CD4-positive, alpha-beta T cell treated with Interferon alpha-2 for 1 hour (primary cell): ENCODE measurements at places on chromosomes 4 and X.
A peak's percentile ranks its signal among the peaks of the same experiment; 100 is the strongest.

DNA sequence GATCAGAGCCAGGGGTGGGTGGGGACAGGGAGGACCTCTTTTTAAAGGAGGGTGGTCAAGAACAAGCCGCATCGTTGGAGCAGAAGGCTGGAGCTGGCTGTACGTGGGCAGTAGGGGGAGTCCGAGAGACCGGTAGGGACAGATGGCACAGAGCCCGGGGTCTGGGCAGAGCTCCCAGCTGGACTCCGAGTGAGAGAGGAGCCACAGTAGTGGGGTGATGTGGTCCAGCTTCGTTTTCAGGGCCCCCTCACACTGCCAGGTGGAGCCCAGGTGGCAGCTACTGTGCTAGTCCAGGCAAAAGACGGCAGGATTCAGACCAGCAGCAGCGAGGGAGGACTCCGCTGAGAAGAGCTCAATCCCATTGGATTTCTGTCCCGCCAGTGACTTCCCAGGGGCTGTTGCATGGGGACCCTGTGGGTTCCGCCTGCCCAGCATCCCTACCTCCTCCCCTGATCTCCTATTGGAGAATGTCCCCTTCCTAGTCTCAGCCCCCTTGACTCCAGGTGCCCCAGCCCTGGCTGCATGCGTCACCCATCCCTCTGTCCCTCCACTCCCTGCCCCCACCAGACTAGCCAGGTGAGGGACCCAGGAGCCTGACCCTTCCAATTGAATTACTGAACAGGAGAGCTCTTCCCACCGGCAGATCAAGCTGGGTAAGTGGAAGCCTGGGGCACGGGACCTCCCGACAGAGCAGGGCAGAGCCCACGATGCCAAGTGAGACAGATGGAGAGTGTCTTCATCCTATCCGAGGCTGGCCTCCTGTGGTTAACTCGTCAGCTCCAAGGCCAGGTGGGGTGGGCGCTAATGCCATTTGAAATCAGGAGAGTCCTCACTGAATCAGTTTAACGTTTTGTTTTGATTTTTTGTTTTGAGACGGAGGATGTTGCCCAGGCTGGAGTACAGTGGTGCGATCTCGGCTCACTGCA lies 2.9 kb downstream of the ARHGAP4 start:
- DNase-seq: no peak

GRCh38 chr4:37667197-37668100 lies 18.7 kb downstream of the RELL1 start:
- no peak for DNase-seq

DNA sequence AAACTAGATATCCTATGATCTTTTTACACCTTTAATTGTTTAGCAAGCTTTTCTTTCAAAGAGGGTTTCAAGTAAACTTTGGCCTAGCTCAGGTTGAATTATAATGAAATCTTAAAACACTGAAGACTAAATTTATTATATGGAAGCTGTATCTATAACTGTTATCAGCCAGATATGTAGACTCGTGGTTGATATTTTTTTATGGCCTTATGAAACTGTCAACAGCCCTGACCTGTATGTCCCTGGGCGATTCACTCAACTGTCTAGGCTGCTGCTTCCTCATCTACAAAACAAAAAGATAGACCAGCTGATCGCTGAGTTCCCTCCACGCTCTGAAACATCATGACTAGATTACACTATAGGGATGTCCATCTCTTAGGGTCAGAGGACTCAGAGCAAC lies 21.2 kb upstream of the PDK3 start:
- no peak for DNase-seq

GRCh38 chr4:175658661-175659060 lies 153.4 kb downstream of the GPM6A start:
- no peak for DNase-seq

GRCh38 chr4:26086621-26087441 lies 172.8 kb downstream of the SMIM20 start:
- no peak for DNase-seq

- DNase-seq: no peak
These were observed 898.3 kb downstream of the CCSER1 start for GRCh38 chr4:91025241-91026148.

DNA sequence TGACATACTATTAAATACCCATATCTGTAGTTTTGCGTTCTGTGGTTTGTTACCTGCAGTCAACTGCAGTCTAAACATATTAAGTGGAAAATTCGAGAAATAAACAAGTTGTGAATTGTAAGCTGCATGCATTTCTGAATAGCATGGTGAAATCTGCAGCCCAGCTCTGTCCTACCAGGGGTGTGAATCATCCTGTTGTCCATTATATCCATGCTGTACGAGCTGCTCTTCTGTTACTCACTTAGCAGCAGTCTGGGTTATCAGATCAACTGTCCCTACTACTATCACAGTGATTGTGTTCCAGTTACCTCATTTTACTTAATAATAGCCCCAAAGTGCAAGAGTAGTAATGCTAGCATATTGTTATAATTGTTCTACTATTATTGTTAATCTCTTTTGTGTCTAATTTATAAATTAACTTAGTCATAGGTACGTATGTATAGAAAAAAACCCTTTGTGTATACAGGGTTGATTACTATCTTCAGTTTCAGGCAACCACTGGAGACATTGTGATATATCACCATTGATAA lies 173.7 kb upstream of the FAT4 start:
- DNase-seq: no peak

DNA sequence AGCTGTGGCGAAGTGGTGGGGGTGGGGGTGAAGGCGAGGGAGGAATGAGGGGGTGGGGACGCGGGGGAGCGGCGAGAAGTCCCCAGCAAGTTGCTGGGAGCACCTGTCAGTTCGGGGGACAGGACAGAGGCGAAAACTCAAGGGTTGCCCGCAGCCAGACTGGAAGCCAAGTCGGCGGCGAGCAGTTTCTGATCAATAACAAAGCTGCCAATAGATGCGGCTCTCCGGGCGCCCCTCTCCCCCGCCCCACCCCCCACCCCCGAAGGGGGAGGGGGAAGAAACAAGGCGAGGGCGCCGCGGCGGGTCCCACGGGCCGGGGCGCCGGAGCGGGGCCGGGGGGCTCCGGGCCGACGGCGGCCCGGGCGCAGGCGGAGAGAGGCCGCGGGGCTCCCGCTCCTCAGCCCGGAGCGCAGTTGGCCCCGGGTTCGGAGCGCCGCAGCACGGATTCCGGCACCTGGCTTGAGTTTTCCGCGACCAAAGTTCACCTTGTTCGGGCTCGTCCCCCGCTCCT lies 379 bp downstream of the PDGFC start:
- DNase-seq: no peak

- no peak for DNase-seq
These were observed 36.4 kb upstream of the MAMLD1 start for GRCh38 chrX:150326541-150327247.

- DNase-seq: no peak
These were observed 49.1 kb downstream of the STAG2 start for GRCh38 chrX:124010566-124010965.

DNA sequence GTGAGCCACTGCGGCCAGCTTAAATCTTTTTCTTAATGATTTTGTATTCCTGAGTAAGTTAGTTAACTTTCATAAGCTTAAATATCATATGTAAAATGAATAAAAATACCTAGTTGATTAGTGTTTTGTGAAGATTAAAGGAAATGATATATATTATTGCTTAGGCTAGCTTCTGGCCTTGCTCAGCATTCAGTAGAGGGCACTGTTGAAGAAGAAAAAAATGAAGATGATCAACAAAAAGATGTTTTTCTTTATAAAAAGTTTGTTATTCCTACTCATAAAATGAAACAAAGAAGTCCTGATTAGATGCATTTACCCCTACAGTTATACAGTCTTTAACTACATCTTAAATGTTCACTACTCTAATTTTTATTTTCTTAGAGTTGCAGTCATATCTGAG lies 797.7 kb downstream of the RAPGEF2 start:
- no peak for DNase-seq

GRCh38 chrX:102934624-102935023 lies 2.4 kb upstream of the RAB40AL start:
- DNase-seq: no peak

GRCh38 chr4:77147079-77147782 lies 9.8 kb upstream of the CCNG2 start:
- DNase-seq: no peak

GRCh38 chrX:20224814-20225487 lies 41.8 kb downstream of the RPS6KA3 start:
- no peak for DNase-seq

GRCh38 chrX:43728966-43729365 lies 72.9 kb downstream of the MAOA start:
- DNase-seq: no peak

DNA sequence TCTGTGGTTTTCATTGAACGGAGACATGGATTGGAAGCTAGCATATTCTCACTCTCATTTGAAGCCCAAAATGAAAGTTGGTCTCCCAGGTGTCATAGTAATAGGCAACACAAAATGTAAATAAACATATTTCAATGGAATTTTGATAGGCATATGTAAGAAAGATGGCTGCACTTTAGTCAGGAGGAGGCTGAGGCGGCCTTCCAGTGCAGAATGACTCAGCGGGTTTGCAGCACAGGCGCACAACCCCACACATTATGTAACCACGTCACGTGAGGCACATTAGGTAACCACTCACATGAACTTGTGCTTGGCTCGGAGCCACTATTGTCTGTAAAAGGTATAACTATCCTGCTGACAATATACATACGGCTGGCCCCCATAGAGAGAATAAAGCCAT lies 381.7 kb downstream of the GPAT3 start:
- DNase-seq: no peak

DNA sequence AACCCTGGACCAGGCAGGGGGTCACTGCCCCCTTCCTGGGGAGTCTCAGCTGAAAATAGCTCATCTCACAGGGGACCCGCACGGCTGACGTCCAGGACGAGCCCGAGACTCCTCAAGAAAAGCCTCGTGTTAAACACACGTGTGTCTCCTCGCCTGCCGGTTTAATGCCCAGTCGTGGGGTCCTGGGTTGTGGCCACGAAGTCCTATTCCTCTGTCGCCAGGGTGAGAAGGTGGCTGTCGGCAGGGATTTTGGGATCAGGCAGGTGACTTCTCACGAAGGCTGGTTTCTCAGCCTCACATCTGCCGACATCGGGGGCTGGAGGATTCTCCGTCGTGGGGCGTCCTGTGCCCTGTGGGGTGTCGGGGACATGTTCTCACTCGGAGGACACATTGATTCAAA lies 44.3 kb upstream of the PPP2R3B start:
- DNase-seq: no peak

- no peak for DNase-seq
These were observed 146.9 kb downstream of the STIM2 start for GRCh38 chr4:27007507-27007906.

- DNase-seq: no peak
These were observed 23.7 kb downstream of the TLR6 start for GRCh38 chr4:38832624-38833528.

DNA sequence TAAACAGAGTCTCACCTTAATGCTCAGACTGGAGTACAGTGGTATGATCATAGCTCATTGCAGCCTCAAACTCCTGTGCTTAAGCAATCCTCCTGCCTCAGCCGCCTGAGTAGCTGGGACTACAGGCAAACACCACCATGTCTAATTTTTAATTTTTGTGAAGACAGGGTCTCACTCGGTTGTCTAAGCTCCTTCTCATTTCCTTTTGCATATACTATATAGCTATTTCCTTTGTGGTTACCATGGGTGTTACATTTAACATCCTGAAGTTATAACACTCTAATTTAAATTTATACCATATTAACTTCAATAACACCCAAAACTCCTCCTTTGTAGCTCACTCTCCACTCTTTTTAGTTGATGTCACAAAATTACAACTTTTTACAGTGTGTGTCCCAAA lies 114.3 kb downstream of the DCK start:
- DNase-seq: peak; percentile 52

DNA sequence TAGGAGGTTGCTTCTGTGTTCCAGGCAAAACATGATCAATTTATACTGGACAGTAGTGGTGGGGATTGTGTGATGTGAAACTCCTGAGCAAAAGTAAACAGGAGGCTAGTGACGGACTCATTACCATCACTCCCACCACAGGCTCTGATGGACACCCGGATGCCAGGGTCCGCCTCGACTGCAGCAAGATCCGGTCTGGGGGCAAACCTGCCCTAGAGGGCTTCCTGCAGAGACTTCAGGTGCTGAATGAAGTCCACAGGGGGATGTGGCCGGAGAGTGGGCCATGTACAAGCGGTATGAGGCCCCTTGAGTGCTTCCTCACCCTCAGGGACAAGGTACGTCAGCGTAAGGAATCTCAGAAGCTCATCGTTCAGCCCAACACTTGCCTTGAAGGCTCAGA lies 23.4 kb upstream of the TECRL start:
- DNase-seq: no peak

DNA sequence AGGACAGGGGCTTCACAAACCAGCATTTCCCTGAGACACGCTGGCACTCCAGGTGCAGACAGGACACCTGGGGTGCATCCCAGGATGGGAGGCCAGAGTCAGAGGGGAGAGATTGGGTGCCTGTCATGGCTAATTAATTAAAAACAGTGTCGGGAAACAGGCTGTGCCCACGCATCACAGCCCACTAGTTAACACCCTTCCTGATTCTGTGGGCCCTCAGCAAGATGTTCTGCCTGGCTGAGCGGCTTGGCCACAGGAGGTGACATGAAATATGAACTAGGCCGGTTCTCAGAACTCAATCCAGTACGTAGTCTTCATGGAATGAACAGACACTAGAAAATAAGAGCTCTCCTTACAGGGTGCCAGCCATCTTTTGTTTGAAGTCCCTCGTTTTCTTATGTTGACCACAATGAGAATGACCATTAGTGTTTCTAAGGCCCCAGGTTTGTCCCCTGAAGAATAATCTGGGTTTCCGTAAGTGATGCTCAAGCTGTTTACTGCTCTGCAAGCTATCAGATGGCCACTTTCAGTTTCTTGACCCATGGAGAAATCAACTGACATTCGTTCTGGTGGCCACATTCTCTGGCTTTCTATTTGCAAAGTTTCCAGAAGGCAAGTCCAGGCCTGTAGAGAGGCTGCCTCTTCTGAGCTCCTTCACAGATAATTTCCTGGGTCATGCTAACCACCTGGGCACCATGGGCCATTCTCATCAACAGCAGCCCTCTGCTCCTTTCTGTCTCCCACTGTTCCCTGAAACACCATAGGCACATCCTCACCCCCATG lies 72.3 kb downstream of the SLC34A2 start:
- no peak for DNase-seq

DNA sequence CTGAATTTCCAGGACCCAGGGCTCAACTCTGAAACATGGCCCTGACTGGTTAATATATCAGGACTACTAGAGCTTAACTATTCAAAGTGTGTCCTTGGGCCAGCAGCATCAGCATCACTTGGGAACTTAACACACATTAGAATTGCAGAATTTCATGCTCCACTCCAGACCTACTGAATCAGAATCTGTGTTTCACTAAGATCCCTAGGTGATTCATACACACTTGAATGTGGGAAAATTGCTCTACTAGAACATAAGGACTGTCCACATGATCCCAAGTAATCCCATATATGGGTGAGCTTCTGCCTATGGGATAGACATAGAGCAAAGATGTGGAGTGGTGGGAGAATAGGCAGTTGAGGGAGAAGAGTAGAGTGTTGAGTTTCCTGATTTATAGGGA lies 192.5 kb upstream of the CLNK start:
- DNase-seq: no peak

GRCh38 chrX:275967-276580 lies 5.1 kb upstream of the PLCXD1 start:
- peak; percentile 52 for DNase-seq

- no peak for DNase-seq
These were observed 79.8 kb upstream of the SMARCAD1 start for GRCh38 chr4:94127707-94128328.

GRCh38 chr4:28106155-28106554 lies 1245.5 kb downstream of the STIM2 start:
- no peak for DNase-seq

- DNase-seq: peak; percentile 19
These were observed 19.4 kb downstream of the AWAT2 start for GRCh38 chrX:70030301-70030767.
